ENCODE measurements at places on chromosomes 13 and 19.

- DNase-seq = no peak
Measured at GRCh38 chr13:37207691-37208451, 102.4 kb upstream of the CSNK1A1L start.

- no peak for DNase-seq
Measured at GRCh38 chr13:31639443-31640163, 99.7 kb upstream of the RXFP2 start.

- DNase-seq = no peak
Measured at GRCh38 chr19:38337360-38337653, 1.7 kb downstream of the CATSPERG start.

GRCh38 chr13:80341101-80341755 lies at the start of gene SPRY2:
TSS of gene SPRY2 (minus strand) at chr13:80341126. CDS start at chr13:80337705, 3,421 bp downstream.
- DNase-seq = no peak

DNA sequence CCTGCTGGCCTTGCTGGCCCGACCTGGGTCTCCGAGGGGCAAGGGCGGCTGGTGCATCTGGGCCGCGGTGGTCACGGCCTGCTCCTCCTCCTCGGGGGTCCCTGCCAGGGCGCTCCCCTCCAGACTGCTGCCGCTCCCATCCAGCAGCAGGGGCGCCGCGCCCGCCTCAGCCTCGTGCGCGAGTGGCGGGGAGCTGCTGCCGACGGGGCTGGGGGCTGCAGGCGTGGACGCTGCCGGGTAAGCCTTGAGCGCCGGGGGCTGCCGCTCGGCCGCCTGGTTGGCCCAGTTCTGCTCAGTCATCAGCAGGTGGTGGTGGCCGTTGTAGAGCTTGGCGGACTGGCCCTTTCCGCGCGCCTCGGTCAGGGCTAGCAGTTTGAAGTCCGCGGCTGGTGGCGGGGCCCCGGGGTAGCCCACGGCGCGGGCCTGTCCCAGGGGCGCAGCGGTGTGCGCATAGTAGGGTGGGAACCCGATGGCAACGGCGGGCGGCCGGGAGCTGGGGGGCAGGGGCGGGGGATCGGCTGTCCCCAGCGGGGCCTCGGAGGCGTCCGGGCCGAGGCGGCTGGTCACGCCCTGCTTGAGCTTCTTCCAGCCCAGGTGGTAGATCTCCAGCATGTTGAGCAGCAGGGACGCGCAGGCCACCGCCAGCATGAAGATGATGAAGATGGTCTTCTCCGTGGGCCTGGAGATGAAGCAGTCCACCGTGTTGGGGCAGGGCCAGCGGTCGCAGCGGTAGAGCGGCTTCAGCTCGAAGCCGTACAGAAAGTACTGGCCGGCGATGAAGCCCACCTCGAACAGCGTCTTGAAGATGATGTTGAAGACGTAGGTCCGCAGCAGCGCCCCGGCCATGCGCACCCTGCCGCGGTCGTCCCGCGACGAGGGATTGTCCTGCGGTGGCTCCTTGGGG lies 18.6 kb downstream of the GJA3 start:
- no peak for DNase-seq

DNA sequence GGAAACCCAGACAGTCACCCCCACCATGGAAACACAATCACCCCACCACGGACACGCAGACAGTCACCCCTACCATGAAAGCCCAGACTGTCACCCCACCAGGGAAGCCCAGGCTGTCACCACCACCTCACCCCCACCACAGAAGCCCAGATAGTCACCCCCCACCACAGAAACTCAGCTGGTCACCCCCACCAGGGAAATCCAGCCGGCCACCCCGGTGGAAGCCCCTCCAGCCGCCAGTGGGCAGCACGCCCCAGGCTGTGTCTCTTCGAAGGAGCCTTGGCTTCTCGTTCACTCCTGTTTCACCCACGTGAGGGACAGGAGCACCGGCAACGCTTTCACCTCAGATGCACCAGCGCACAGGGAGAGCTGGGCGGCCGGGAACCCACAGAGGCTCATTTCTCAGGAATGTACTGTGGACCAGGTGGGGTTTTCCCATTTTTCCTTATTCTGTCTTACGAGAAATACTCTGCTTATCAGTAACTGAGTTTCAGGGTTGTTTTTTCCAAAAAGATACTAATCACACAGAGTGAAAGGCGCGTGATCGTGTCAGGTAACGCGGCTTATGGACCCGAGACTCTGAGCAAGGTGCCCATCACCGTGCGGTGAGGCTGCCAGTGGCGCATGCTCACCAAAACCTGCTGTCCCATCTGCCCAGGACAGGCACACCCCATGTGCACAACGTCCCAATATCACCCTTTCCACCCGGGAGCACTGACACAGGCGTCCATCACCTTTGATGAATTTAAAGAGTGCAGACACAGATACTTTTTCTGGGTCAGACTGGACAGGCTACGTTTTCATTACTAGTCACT lies 28.0 kb downstream of the CARS2 start:
- no peak for DNase-seq

DNA sequence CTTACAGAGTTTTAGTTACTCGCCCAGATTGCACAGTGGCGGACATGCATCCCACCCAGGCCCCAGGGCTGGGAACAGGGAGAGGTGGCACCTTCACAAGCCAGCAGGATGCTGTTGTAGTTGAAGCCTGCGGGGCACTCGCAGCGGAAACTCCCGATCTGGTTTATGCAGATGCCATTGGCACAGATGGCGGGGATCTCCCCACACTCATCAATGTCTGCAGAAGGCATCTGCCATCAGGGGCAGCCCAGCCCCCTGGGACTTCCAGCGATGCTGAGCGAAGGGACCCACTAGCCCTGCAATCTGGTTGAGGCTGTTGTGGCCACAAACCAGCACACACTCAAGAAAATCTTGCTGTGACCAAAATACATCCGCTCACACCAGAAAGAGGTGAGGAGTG lies 44.6 kb downstream of the CCL25 start:
- no peak for DNase-seq

GRCh38 chr13:27708325-27708724 lies 84.0 kb upstream of the GSX1 start:
- DNase-seq = no peak

DNA sequence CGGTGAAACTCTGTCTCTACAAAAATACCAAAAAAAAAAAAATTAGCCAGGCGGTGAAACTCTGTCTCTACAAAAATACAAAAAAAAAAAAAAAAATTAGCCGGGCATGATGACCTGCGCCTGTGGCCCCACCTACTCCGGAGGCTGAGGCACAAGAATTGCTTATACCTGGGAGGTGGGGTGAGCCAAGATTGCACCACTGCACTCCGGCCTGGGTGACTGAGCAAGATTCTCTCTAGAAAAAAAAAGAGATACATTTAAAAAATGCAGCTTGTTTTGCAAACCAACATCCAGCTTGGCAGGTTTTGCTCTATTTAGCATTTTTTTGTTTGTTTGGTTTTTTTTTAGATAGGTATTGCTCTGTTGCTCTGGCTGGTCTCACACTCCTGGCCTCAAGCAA lies 6.7 kb upstream of the PGPEP1 start:
- no peak for DNase-seq
